ENCODE measurements at places on chromosomes 16 and 17.

GRCh38 chr16:60648290-60648689 lies 1387.9 kb downstream of the CDH8 start:
- no peak for DNase-seq

DNA sequence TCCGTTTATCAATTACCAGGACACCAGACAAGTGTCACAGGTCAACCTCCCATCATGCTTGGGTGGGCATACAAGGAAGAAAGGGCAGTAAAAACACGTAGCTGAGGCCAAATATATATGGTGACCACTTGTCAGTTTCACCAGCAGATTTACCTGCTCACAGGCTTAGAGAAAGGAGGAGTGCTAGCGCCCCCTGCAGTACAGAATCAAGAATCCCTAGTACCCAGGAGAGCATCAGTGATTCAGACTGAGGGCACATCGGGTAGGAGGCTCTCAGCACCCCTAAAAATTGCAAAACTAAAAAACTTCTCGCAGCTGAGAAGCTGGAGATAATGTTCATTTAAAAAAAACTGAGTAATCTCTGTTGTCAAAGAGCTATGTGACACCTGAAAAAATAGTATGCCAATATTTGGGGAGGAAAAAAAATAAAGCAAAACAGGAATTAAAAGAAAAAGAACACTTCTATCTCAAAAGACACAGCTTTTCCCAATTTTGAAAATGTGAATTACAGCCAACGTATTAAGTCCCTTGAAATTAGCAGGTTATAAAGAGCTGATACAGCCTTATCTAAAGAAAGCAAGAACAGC lies 21.2 kb upstream of the MON1B start:
- DNase-seq = no peak

GRCh38 chr16:17369421-17370222 lies 101.1 kb downstream of the XYLT1 start:
- peak; percentile 88 for DNase-seq

GRCh38 chr17:19513897-19514488 lies 19.7 kb upstream of the SLC47A1 start:
- DNase-seq = peak; percentile 56

DNA sequence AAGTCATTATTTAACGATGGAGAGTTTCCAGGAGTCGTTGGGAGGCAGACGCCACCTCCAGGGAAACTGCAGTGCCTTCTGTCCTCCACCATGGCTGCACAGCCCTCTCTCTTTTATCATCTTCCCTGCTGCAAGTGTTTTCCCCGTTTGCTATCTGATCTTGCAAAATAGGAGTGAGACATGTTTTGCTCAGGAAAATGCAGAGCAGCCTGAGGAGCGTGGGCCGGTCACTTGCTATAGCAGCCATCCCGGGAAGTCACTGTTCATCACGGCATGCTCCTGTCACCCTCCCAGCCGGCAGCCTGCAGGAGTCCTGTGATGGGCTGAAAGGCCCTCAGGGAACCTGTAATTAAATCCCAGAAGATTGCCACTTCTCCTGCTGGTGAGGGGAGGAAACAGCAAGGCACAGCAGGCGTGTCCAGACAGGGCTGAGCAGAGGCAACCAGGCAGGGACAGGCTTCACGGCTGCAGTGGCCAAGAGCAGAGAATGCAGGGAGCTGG lies 143.1 kb downstream of the GSG1L start:
- no peak for DNase-seq

DNA sequence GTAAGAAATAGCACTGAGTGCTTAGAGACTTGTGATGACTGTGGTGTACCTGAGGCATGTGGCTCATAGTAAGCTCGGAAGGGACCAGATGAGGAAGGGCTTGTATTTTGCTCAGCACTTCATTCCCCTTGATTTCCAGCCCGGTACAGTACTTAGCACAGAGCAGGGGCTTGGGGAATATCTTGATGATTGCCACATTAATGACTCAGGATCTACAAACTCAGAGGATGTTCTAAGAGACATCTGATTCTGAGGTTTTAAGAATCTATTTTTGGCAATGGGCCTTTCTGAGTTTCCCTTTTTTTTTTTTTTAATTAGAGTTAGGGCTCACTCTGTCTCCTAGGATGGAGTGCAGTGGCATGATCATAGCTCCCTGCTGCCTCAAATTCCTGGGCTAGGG lies 9.1 kb downstream of the ASPHD1 start:
- DNase-seq = no peak

DNA sequence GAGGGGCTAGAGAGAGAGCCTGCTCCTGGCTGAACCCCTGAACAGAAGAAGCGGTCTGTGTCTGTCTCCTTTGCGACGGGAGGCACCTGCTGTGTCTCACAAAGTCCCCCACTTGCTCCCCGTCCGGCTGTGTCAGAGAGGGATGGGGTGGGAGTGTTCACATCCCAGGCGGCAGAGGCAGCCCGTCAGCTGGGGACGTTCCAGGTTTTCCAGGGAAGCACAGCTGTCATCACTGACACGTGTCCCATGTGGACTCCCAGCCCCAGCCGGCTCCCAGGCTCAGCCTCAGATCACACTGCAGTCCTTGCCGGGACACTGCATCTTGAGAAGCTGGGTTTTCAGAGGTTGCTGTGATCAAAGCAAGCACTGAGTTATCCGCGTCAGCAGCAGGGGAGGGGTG lies 1.6 kb downstream of the TELO2 start:
- no peak for DNase-seq

DNA sequence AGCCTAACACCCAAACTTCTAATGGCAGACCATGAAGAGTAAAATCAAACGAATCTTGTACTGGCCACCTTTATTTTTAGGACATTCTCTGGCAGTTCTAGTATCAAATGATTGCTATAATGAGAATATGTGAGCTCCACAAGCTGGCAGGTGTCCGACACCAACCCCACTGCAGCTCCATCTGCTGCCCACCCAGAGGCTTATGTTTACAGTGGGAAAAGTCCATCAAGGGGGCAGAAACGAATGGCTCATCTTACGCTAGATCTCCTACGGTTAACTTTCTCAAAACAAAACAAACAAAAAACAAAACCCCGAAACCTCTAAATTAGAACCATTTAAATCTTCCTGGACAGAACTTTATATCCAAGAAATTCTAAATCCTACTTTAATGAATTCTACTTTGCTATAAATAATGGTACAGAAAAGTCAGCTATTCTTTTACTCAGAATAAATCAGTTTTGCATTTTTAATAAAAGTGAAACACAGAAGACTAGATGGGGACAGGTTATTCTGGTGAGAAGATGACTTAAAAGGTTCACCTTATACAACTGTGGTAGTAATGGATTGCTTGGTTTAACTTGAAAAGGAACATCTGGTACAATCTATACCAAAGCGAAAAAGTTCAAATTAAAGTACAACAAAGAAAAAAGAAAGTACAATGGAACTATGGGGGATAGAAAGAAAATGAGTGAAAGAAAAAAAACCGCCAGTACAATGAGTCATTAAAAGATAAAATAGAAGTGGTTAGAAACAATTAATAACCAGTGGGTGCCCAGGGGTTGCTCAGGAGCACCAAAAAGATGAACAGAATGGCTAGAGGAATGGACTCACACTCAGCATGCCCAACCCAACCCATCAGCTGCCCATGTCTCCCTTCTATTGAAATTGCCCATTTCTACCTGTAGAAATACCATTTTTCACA lies 40.2 kb downstream of the GRB2 start:
- DNase-seq = no peak

GRCh38 chr16:9864461-9864860 lies 317.8 kb downstream of the GRIN2A start:
- DNase-seq = no peak

DNA sequence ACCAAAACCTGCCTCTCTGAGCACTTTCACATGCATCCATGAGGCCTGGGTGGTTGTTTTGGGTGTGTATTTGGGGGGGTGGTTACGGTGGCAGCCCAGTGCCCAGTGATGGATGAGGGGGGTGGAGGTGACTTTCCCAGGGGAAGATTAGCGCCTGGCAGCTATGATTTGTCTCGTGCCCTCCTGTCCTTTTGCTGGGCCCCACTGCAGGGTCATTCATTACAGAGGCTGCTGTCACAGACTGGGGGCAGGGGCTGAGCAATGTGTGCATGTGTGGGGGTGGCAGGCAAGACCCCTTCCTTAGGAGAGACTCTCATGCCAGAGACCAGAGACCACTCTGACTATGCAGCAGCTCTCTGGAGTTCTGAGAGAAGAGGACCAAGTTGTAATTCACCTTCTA lies 93.7 kb downstream of the MRM1 start:
- no peak for DNase-seq
